HepG2 (cell line): ENCODE measurements at places on chromosomes 16 and 17.

- no peak for DNase-seq
These were observed 24.3 kb downstream of the SPECC1 start for GRCh38 chr17:20033415-20033814.

DNA sequence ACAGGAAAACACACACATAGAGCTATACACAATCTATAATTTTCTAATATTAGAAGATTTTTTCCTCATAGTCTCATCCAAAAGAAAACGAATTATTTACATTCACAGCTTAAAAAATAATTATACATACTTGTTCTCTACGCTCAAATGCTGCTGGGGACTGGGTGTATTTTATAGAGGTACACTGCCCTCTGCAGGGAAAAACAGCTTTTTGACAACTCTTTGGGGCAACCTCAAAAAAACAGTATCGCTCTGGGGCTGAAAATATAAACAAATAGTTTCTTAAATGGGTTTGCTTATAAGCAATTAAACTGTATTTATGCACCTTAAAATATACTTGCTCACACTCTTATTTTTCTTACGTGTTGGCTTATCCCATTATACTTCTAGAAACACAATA is 261.8 kb upstream of the PSMD7 start:
- peak; percentile 27 for DNase-seq

- DNase-seq: no peak
These were observed 24.3 kb upstream of the ZNF750 start for GRCh38 chr17:82863941-82864712.

GRCh38 chr17:56359518-56359917 is 206.2 kb downstream of the ANKFN1 start:
- DNase-seq: no peak

DNA sequence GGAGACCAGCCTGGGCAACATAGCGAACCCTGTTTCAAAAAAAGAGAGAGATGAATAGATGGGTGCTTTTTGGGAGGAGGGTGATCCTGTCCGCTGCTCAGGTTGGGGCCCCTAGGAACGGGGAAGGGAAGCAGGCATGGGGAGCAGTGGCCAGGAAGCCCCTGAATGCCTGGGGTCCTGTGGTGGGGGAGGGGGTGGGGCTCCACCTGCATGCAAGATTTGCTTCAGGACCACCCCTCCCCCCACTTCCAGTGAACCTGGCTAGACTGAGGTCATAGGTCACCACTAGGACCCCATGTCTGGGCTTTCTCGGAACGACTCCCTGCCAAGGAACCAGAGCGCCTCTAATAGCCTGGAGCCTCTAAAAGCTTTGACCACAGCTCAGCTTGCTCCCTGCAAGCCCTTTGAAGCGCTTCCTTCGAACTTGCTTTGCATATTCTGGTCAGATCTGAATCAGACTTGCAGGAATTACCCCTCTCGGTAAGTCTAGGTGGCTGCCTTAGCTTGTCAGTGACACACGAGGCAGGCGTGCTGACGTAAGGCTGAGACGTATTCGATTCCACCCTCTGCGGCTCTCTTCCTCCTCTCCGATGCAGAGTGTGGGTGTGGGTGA is 3.7 kb downstream of the SOCS3 start:
- DNase-seq: no peak

DNA sequence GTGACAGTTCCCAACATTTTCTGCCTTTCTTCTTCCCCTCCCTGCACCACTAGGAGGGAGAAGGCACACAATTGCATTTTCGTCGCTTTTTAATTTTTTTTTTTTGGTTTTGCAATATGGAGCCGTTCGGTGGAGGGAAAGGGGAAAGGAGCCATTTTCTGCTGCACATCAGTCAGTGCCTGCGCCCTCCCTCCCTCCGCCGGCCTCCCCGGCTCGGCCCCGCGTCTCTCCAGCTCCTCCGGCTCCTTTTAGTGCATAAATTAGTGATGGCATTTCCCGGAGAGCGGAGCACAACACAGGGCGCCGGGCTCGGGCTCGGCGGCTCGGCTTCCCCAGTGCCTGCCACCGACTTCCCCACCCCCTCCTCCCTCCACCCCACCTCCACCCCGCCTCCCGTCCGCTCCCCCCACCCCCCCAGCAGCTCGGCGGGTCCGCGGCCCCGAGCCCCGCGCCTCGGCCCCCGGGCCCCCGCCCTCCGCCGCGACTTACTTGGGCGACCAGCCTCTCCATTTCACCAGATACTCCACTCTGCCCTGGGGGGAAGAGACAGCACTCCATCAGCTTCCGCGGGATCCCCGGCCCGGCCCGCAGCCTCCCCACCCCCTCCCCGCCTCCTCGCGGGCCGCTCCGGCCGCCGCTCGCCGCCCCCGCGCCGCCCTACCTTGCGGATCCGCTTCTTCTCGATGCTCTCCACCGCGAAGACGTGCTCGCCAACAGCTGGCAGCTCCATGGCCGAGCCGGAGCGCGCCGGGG is 542 bp downstream of the CBX4 start:
- DNase-seq: no peak

DNA sequence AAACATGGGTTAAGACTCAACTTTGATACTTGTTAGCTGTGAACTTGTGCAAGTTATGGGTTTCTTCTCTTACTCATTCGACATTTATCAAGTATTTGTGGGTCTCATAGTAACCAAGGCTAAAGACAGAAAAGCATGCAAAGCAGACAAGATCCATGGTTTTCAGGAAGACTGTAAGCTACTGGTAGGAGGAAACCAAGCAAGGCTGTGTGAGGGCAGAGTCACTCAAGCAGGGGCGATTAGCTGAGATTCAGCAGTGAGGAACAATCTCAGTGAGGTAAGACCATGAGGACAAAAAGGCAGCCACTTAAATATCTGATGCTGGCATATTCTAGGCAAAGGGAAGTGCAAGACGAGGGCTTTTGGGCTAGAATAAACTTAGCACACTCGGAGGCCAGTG is 29.5 kb downstream of the MBTD1 start:
- no peak for DNase-seq

GRCh38 chr17:57377094-57377493 is 120.8 kb downstream of the MSI2 start:
- peak; percentile 67 for DNase-seq

DNA sequence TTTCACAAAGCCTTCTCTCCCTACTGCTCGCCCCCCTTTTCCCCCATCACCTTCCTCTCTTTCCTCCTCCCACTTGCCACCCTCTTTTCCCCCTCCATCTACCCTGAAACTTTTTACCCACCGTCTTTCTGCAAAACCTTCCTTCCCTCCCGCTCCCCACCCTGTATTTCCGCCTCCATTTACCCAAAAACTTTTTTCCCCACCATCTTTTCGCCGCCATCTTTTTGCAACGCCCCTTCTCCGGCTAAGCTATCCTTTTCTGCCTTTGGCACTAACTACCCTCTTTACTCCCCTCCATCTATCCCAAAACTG is 205.2 kb upstream of the WSB1 start:
- DNase-seq: no peak

- DNase-seq: no peak
These were observed 732 bp downstream of the PNPO start for GRCh38 chr17:47942096-47942510.

GRCh38 chr17:72097144-72097543 is 23.7 kb upstream of the SOX9 start:
- DNase-seq: no peak

DNA sequence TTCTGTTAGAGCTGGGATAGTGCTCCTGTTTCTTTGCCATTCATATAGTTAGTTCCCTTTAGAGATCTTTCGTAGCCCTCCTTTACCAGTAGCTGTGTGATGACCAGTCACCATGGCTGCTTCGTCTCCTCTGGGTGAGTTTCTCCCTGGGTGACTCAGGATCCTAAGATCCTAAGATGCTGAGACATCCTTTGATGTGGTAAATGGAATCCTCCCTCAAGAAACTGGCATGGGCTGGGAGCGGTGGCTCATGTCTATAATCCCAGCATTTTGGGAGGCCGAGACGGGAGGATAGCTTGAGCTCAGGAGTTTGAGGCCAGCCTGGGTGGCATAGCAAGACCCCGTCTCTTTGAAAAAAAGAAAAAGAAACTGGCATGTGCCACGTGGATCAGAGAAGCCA is 5.9 kb downstream of the PHAF1 start:
- DNase-seq: no peak

GRCh38 chr17:1179112-1179817 is 516 bp downstream of the ABR start:
- no peak for DNase-seq

DNA sequence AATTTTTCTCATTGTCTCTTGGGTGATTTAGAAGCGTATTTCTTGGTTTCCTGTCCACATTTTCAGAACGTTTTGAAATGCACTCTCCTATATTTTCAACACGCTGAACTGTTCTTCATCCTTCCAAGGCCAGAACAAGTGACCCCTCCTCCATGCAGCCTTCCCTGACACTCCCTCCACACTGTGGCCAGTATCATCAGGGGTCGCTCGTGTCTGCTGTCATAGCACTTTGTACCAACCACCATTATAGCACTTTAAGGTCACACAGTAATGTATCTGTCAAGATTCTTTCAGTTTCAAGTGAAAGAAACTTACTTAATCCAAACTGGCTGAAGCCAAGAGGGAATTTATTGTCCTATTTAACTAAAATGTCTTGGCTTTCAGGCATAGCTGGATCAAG is 17.5 kb upstream of the IL21R start:
- DNase-seq: no peak

- DNase-seq: no peak
These were observed 86.7 kb downstream of the ZFHX3 start for GRCh38 chr16:72961115-72961832.

DNA sequence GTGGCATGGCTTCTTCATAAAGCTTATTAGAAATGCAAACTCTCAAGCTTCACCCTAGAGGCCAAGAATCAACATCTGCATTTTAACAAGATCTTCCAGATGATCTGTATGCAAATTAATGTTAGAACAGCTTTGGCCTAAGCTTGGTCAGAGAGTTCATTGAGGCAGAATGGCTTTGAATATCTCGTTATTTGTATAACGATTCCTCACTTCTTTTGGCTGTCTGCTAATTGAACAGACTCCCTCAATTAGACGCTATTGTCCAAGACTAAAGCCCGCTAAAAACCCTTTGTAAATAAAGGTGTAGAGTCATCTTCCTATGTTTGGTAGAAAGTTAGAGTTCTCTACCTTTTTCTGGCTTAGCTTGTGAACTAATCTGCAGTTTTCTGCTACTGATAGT is 1453.7 kb downstream of the CDH8 start:
- no peak for DNase-seq

- no peak for DNase-seq
These were observed 30.5 kb downstream of the GPT2 start for GRCh38 chr16:46914556-46915201.

GRCh38 chr17:219696-220095 is 38.2 kb upstream of the DOC2B start:
- no peak for DNase-seq

GRCh38 chr17:40382251-40382650 is 17.7 kb upstream of the GJD3 start:
- DNase-seq: no peak

DNA sequence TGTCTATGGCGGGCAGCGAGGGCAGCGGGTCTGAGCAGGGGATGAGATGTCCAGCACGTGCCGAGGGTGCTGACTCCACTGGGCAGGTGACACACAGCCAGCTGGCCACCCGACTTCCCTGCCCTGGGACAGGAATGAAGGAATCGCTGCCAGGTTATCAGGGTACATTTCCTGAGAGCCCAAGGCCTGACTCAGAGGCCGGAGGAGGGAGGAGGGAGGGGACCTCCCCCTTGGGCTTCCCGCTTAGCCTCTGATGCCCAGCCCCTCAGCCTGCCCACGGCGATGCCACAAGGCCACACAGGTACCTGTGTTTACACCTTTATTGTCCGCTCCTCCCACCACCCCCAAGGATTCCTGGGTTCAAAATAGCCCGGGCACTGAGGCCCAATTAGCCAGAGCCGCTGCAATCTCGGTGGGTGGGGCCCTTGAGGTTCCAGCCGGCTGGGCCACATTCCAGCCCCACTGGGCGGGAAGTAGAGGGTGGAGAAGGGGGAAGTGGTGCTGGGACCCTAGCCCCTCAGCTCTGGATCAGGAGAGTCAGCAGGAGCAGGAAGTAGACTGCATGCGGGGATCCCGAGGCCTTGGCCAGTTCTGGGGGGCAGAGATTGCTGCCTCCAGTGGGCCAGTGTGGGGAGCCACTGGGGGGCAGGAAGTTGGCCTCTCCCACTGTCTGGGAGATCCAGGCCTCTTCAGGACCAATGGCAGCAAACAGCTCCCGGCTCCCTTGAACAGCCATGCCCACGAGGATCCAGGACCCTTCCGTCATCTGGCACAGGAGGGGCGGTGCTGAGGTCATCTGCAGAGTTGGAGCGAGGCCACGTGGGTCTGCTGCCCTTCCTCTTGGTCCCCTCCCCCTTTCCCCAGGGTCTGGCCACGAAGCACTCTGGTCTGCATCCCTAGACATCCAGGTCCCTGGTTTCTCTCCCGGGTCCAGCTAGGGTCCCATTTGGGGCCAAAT is 3.4 kb upstream of the PRSS8 start:
- peak; percentile 41 for DNase-seq
